Heart left ventricle (tissue), 16 donors: ENCODE measurements at places on chromosomes 6 and 20. TPM values are rescaled to one million over a fixed set of nuclear protein-coding genes. Genes with fewer than 3 reads are reported as not detected.

DNA sequence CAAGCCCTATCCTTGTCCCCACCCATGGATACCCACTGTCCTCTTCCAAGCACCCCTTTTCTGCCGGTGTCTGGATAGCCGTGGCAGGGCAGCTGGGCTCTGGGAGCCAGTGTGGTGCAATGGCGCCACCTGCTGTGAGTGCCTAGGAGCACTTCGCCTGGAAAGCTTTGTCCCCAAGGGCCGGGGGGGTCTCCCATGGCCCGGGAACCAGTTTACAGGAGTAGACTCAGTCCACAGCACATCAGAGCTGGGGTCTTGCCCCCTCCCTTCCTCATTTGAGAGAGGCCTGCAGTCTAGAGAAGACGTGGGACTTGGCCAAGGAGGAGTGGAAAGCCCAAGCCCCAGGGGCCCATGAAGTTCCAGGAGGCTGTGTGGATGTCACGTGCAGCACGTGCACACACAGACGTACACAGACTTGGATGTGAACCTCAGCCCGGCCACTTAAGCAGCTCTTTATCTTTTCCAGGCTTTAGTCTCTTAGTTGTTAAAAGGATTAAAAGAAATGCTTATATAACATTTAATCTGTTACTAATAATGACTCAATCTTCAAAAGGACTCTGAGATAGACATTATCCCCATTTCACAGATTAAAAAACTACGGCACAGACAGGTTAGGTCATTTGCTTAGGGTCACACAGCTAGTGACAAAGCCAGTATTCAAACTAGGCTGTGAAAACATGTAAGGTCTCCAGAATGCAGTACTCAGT, 40.9 kb upstream of the CDH22 start:
- peak; percentile 41 for DNase-seq

GRCh38 chr6:100622907-100623692, 158.4 kb upstream of the SIM1 start:
- DNase-seq, result no peak

GRCh38 chr6:138227316-138227781, 9.1 kb upstream of the PBOV1 start:
- no peak for DNase-seq

DNA sequence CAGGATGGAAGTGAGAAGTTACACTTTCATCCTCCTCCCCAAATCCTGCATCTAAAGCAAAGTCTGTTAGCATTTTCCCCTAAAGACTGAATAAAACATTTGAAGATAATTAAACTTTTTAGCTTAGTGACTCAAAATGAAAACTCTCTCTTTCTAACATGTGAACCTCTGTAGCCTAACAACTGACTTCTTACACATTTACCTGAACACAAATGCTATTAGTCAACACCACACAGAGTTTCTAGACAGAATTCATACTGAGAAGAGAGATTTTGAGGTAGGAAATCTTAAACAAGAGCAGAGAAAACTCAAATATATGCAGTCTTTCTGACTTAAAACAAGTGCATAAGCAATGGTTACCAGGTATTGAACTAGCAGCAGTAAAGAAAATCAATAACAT, 149.9 kb upstream of the SMLR1 start:
- no peak for DNase-seq

DNA sequence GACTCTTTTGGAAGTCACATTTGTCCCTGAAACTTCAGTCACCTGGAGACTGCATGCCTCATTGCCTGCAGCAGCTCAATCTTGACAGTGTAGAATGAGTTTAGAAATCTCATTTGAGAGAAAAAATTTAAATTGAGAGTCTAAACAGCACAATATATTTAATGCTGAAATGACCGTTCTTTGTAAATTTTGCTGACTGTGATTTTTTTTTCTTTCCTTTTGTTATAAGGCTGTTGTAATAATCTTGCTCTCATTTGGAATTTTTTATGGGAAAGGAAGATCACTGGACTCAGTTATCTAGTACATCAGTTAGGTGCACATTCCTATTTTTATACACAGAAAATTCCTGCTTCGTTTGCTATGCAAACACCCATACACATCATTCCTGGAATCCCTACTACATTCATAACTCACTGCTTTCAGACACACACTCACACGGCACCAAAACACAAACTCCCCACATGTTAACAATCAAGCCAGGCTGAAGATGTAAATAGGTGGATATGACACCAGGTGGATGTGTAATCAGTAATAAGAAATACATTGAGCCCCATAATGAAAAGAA, 43.8 kb downstream of the PTCHD4 start:
- no peak for DNase-seq

- no peak for DNase-seq
Observed at GRCh38 chr20:22160101-22160652, 424.2 kb downstream of the FOXA2 start.

DNA sequence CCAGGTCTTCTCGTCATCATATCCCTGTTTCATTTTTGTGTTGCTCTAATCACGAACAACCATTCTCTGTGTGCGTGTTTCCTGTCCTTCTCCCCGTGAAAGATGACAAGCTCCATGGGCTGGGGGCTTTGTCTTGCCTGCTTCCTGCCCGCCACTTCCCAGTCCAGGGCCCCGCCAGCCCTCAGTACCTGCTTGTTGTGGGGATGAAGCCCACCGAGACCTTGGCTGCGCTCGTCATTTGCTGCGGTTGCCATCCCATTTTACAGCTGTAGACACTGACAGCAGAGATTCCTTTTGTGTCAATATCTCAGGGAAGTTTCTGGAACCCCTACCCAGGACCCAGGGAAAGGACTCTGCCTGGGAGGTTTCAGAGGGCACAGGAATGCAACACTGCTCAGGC, 40.3 kb upstream of the STX16 start:
- peak; percentile 11 for DNase-seq

DNA sequence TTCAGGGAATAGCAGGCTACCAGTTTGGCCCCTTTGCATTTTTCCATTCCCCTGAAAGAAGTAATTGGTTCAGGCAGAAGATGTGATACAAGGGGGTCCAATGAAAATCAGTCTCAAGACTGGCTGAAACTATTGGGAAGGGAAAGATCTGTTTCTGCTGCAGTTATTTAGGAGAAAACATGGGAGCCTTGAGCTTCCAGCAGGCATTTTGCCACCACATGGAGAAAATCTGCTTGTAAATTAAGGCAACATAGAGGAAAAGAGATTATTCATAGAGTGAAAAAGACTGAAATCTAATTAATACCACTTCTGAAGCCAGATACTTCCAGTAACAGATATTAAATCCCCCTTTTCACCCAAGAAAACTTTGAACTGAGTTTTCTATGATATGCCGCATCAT, 44.2 kb upstream of the SNAP25 start:
- no peak for DNase-seq

The SSTR4 gene
- total RNA-seq, result not detected

The PLAGL2 gene
- total RNA-seq, result 9.9 TPM
